Stimulated activated CD4-positive, alpha-beta T cell treated with anti-CD3 and anti-CD28 coated beads, Interleukin-2, amount 100 ng/mL, for 24 hours (primary cell): ENCODE measurements at places on chromosomes 6 and 20.

- DNase-seq = no peak
These were observed 73.6 kb downstream of the RSPH3 start for GRCh38 chr6:158926414-158926813.

- no peak for DNase-seq
These were observed 21.2 kb upstream of the PCMTD2 start for GRCh38 chr20:64234291-64234791.

- no peak for DNase-seq
These were observed 1.9 kb upstream of the CST8 start for GRCh38 chr20:23488996-23489395.

- no peak for DNase-seq
These were observed 347.7 kb downstream of the BCKDHB start for GRCh38 chr6:80454197-80454596.

- DNase-seq = no peak
These were observed 65.7 kb downstream of the RTN4IP1 start for GRCh38 chr6:106563614-106564013.

DNA sequence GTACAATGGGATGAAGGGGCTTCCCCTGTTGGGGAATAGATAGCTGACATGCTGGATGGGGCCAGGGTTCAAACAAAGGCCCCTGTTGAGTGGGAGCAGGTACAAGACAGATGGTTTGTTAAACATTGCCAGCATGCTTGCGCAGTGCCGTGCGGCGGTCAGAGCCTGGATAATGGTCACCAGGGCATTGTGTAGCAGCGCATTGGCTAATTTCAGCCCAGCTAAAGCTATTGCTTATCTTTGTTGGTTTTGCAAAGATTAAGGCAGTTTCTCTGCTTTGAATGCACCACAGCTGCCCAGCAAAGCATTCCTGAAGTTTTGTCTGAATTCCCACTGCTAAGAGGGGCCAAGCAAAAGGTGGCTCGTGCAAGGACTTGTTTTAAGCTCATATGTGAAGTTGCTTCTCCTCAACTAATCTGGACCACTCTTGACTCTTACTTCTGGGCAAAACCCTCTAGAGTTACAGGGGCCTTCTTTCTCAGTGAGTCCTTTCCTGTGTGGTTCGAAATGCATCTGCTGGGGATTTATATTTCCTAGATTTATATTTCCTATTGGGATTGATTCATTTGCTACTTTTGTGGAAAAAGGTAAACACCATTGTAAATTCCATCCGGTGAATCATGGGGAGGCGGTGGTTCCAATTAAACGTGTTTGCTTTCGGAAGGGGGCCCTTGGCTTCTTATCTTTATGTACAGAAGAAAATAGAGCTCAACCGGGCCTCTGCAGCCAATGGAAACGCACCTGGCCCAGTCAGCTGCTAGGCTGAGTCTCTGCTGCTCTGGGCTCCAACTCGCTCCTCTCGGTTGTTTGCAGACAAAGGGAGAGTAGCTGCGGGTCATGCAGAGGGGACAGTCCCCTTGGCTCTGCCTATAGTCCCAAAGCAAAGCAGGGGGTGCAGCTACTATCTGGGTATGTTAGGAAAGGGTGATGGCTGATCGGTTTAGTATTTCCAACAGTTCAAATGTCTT, 72.1 kb downstream of the FOXA2 start:
- DNase-seq = no peak

DNA sequence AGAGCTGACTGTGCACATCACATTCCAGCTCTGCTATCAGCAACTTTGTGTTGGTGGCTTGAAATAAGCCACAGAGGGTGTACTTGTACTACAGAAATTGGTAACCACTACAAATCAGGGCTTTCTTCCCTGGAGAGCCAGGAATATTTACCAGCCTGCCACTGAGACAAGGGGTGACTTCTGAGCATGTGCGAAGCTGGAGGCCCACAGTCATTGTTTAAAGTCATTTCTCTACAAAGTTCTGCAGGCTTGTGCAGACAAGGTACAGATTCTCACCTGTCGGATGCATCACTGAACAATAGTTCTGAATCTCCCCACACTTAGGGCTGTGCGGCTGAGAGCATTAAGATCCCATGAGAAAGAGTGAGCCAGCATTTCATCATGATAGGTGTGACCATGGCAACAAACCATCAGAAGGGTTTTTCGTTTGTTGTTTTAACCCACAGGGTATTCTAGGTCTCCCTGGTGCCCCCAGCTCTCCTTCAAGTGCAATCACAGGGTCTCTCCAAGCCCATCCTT, 292.8 kb downstream of the CDC5L start:
- DNase-seq = no peak

- DNase-seq = no peak
These were observed 789.8 kb upstream of the MAP3K7 start for GRCh38 chr6:91376686-91377085.

GRCh38 chr6:134853111-134854055, 96.5 kb downstream of the ALDH8A1 start:
- DNase-seq = no peak

- DNase-seq = no peak
These were observed 304.4 kb downstream of the PREX1 start for GRCh38 chr20:48523191-48523995.

DNA sequence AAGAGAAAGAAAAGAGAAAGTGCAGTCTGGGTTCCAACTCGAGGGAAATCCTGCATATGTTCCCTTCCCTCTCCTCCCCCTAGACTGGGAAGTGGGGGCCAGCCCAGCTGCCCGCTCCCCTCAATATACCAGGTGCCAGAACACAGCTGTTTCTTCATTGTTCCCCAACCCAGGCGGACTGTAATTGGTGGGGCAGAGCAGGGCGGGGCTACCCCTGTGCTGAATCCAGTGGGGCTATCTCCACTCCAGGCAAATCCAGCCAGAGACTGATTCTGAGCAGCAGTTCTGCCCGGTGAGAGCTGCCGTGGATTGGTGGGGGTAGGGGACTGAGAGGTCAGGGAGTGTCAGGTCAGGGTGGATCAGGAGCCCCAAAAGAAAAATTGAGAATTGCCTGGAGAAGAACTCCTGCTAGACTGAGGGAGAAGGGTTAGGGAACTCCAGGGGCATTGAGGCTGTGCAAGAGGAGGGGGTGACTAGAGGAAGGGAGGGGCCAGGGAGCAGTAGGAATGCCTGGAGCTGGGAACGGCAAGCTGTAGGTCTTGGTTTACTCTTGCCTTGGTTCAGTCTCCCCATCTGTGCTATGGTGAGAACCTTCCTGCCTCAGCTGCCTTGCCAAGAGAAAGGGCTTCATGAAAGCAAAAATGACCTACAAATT, at the start of gene MYMX:
Gene MYMX (plus strand): TSS at position 250 of the 655 bp plus-strand sequence. CDS start 546 bp downstream, outside the sequence.
- no peak for DNase-seq
